Stimulated activated CD4-positive, alpha-beta T cell treated with anti-CD3 and anti-CD28 coated beads, Interleukin-4, amount 100 ng/mL, for 1 hour (primary cell): ENCODE measurements at places on chromosomes 7 and 10.

DNA sequence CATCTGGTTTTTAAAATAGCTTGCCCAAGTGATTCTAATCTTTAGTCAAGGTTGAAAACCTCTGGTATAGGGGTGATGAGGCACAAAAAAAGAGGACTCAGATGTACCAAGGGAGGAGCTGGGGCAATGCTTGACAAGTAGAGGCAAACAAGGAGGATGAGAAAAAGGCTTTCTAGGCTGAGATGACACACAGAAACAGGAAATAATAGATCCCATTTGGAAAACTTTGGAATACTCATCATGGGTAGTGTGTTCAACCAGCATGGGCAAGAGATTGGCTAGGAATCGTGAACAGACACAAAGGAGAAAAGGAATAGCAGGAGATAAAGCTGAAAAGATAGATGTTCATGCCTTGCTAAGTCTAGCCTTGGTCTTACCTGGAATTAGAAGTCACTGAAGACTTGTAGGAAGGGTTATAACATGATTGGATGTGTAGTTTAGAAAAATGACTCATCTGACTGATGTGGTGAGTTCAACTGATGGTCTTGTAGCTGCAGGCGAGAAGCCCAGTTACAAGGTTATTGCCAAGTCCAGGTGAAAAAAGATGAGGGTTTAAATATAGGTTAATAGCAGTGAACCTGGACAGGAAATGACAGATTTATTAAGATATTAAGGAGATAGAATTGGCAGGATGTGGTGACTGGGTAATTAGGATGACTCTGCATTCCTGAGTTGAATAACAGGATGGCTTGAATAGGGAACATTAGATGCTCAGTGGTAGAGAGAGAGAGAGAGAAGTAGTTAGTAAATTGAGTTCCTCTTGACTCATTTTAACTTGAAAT is 214.0 kb upstream of the LRGUK start:
- DNase-seq = no peak

GRCh38 chr10:84546609-84547008 is 218.2 kb downstream of the CCSER2 start:
- DNase-seq = no peak

DNA sequence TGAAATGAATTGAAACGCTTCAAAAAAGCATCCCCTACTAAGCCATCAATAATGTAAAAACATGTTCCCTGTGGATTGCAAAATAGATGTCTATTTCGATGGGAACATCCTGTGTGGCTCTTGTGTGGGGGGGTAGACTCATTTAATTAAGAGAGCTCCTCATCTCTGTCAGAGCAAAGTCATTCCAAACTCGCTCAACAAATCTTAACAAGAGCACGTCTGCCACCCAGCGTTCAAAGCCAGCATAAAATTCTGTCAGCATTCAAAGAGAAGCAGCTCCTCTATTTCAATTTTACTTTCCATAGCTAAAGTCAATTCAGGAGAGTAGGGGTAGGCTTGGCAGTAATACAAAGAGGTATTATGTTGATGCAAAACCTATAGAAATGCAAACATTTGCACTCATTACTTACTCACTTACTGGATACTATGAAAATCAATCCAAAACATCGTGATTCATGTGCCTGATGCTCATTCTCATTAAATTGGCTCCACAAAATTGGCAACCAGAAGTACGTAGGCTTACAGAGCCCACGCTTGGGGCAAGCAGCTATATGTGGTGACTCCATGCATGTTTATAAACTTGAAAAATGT is 114.9 kb downstream of the IPMK start:
- DNase-seq = peak; percentile 16

- DNase-seq = no peak
These were observed 17.2 kb upstream of the BMPER start for GRCh38 chr7:33888166-33888565.

DNA sequence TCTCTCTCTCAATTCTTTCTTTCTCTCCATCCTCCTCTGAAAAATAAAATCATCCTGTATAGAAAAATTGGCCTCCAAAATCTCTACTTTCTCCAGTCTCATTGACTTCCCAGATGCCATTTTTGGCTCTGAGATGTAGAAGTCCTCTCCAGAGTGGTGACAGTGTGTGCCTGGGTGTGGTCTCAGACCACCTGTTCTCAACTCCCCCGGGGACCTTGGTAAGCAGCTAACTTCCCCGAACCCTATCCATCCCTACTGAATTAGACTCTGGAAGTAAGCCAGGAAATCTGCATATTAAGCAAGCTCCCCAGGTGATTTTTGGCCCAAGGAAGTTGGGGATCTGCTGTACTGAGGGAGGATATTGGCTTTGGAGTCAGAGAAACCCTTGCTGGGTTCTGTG is 120.5 kb downstream of the WDR11 start:
- no peak for DNase-seq

- DNase-seq = no peak
These were observed 137.8 kb upstream of the PPP2R2D start for GRCh38 chr10:131762789-131763696.
